Kidney (tissue), 22 donors: ENCODE measurements at places on chromosomes 12 and 14. TPM values are rescaled to one million over a fixed set of nuclear protein-coding genes. Genes with fewer than 3 reads are reported as not detected.

The SNX6 gene
- 46.1 TPM for polyA plus RNA-seq

DNA sequence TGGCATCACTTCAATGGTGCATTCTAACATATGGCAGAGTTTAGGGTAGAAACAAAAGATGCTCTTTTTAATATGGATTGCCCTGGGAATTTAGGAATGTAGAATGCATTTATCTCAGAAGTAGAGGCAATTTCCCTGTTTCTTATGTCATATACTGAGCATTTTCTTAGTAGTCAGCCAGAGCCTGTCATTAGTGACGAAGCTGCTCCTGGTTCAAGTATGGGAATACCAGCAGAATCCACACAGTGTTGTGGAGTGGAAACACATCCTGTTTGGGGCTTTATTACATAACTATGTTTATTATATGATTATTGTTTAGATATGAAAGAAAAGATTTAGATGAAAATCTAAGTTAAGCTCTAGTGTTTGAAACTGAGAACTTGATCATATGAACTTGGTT lies 12.2 kb downstream of the CIPC start:
- H3K4me3 ChIP-seq: no peak overlapping the region
- peaks cover 26% of the 10 kb centered on the region for H3K36me3 ChIP-seq
- H3K27me3 ChIP-seq: no peaks in the 10 kb centered on the region
- H3K27ac ChIP-seq: no peak overlapping the region

- H3K27me3 ChIP-seq: no peaks in the 10 kb centered on the region
- no peaks in the 10 kb centered on the region for H3K36me3 ChIP-seq
- DNase-seq: peak; percentile 37
- no peak overlapping the region for H3K4me3 ChIP-seq
- H3K4me1 ChIP-seq: no peaks in the 10 kb centered on the region
Observed at GRCh38 chr12:30908722-30909348, 17.7 kb upstream of the TSPAN11 start.

The RFX4 gene
- polyA plus RNA-seq: not detected

The SYNDIG1L gene
- polyA plus RNA-seq: 0.47 TPM

DNA sequence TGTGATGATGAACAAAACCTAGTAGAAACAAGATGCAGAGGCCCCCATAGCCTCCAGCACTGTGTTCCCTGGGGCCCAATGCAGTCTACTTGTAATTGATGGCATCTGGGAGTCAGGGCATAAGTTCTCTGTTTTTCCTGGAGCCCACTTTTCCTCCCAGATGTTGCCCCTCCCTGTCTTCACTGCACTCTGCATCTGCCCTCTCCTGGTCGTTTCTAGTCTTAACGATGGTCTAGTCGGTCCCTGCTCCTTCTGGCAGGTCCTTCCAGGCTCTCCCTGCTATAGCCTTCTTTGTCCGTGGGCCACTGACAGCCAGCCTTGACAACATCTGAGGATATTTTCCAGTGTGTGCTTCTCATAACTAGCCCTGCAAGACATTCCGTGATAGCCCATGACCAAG lies 208.3 kb downstream of the GXYLT1 start:
- no peak overlapping the region for H3K27ac ChIP-seq
- H3K36me3 ChIP-seq: no peaks in the 10 kb centered on the region
- no peaks in the 10 kb centered on the region for H3K27me3 ChIP-seq
- no peak for DNase-seq
- H3K4me3 ChIP-seq: no peak overlapping the region

The ADAM20 gene
- polyA plus RNA-seq: not detected

The GARIN6 gene
- not detected for polyA plus RNA-seq

The MYO1H gene
- 0.56 TPM for polyA plus RNA-seq

- no peaks in the 10 kb centered on the region for H3K27me3 ChIP-seq
- no peak overlapping the region for H3K27ac ChIP-seq
Observed at GRCh38 chr12:89893972-89894706, 185.5 kb upstream of the ATP2B1 start.

- no peaks in the 10 kb centered on the region for H3K36me3 ChIP-seq
- no peak overlapping the region for H3K4me3 ChIP-seq
- no peaks in the 10 kb centered on the region for H3K27me3 ChIP-seq
- no peak for DNase-seq
- peaks cover 6% of the 10 kb centered on the region for H3K4me1 ChIP-seq
- no peak overlapping the region for H3K27ac ChIP-seq
Observed at GRCh38 chr12:123946152-123946515, 26.5 kb downstream of the CCDC92 start.

The PTGR2 gene
- polyA plus RNA-seq: 24.4 TPM

- H3K27me3 ChIP-seq: no peaks in the 10 kb centered on the region
- peaks cover under 1% of the 10 kb centered on the region for H3K4me1 ChIP-seq
- no peak overlapping the region for H3K4me3 ChIP-seq
- no peak for DNase-seq
Observed at GRCh38 chr12:25051656-25052195, 102.8 kb upstream of the BCAT1 start.

The KCNC2 gene
- polyA plus RNA-seq: not detected
